Activated naive CD4-positive, alpha-beta T cell (primary cell): ENCODE measurements at places on chromosomes 2 and 18.
A peak's percentile ranks its signal among the peaks of the same experiment; 100 is the strongest.

GRCh38 chr2:15730545-15731212, 139.0 kb downstream of the DDX1 start:
- no peak for DNase-seq

DNA sequence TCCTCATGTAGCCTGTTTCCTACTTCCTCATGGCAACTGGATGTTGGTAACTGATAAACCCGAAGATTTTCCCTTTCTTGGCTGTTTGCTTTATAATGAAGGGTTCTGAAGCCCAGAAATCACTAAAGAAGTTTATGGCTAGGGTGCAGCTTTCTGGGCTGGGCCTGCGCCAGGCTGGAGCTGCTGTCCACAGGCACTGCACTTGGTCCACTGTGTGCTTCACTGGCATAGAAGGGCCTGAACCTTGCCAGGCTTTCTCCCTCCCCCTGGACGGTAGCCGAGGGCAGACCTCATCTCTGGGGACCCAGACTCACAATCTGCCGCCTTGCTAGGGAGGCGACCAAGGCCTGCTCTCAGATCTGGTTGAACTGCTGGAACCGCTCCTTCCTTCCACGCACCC, 133.3 kb upstream of the SPRED2 start:
- DNase-seq = no peak

GRCh38 chr18:55228707-55229106, 269.4 kb upstream of the CCDC68 start:
- no peak for DNase-seq

DNA sequence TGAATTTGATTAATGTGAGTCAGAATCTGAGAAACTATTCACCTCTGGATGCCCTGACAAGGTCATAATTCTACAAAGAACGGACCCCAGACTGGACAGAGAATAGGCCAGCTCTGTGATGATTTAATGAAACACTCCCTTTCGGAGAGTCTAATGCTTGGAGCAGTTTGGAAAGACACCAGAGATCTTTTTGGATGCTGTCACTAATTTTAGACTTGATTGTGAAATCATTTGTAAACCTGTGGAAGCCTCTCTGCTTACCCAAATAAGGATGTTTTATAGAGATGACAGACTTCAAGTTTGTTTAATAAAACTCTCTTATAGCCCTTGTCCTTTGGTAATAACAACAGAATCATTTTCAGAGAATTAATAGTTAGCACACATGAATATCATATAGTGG, 83.5 kb downstream of the MYL12B start:
- no peak for DNase-seq

- DNase-seq = no peak
These were observed 2.7 kb downstream of the COLEC11 start for GRCh38 chr2:3597567-3597966.

DNA sequence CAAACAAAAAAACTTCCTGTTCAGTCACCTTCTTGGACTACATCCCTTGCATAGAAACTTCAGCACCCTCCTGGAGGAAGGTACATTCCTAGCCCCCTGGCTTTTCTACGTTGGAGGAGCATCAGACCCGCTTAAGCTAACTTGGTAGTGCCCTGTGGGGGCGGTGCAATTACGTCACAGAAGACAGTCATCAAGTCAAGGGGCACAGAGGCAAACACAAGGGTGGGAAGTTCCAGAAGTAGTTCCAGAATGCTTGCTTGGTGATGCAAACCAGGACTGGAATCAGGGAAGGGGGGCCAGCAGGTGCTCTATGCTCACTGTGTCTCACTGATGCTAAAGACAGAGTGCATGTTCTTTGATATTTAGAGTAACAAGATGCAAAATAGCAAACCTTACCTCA, 15.2 kb upstream of the AGFG1 start:
- no peak for DNase-seq

DNA sequence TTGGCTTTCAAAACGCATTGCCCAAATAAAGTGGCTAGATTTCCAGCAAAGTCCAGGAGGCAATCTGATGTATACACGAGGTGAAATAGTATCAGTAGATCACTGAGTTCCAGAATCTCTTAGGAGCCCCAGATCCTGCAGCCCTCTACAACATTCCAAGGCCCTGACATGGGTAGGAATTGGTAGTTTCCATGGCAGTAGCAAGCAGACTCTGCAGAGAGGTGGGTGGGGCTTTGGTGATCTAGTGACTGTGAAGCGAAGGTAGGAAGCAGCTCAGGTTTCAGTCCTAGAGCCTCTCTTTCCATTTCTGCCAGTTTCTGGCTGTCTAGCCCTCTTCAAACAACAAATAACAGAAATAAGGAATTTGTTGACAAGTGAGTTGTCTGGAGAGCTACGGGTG, 13.8 kb upstream of the SGPP2 start:
- DNase-seq = no peak

DNA sequence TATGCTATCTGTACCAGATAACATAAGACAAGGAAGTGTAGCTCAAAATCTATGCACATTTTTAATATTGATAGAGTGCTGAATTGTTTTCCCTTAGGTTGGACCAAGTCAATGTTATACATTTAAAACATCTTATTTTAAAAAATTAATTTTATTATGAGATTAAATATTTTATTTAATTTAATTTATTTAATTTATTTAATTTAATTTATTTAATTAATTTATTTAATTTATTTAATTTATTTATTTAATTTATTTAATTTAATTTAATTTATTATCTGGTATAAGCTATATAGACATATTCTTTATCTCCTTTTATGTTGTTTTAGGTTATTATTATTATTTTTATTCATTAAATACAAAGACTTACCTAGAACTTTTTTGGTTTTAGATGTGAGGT, 551.7 kb upstream of the LRRTM1 start:
- DNase-seq = no peak

DNA sequence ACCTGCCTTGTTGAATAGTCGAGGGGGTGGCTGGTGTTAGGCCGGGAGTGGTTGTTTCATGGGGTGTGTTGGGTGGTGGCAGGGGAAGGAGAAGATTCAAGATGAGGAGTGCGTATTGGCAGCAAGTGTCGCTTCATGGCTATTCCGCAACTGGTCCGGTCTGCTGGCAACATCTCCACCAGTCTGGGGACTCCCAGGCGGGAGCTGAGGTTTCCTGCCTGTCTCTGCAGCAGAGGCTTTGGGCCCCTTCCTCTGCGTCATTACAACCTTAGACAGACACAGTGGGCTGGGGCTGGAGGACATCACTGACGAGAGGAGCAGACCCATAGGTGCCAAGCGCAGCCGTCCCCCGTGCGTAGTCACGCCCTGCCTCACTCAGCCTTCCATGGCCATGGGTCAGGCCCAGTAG, 64.0 kb upstream of the MCFD2 start:
- peak; percentile 16 for DNase-seq

DNA sequence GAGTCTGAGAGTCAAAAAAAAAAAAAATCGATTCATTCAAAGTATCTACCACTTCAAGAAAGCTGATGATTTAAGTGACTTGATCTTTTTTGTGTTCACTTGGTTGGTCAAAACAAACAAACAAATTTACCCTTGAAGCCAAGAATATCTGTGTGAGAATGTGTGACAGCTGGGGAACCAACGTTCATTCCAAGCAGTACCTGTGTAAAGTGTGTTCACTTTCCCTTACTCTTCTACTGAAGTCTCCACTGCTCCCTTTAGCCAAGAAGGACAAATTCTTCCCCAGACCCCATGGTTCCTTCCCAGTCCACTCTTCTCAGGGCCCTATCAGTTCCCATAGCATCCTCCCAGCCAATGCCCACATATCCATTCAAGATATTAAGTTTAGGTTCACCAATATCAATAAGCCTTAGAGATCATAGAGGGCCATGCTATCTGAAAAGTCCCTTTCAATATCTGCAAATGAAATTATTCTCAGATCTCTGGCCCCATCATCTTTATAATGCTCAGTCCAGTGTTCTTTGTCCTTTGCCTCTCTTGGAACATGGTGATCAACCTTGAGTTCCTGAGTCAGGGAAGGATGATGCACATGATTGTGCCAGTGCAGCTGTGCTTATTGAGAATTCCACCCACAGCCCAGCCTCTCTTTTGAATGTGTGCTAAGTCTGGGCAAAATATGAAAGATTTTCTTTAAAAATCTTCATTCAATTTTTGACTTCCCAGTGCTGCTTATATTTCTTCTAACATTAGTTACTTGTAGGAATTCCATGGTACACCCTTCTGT, 82.8 kb upstream of the DTNA start:
- DNase-seq = no peak

DNA sequence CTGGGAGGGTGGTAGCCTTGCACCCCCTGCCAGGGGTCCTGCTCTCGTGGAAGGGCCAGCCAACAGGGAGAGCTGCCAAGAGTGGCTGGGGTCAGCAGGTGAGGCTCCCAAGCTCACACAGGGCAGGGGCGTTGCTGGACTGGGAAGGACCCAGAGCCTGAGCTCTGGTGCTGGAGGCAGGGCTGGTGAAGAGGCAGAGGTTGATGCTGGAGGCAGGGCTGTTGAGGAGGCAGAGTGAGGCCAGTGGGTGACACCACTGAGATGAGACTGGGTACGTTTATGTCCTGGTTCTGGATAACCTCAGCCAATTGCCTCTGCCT, 7.0 kb downstream of the ADRA2B start:
- no peak for DNase-seq

DNA sequence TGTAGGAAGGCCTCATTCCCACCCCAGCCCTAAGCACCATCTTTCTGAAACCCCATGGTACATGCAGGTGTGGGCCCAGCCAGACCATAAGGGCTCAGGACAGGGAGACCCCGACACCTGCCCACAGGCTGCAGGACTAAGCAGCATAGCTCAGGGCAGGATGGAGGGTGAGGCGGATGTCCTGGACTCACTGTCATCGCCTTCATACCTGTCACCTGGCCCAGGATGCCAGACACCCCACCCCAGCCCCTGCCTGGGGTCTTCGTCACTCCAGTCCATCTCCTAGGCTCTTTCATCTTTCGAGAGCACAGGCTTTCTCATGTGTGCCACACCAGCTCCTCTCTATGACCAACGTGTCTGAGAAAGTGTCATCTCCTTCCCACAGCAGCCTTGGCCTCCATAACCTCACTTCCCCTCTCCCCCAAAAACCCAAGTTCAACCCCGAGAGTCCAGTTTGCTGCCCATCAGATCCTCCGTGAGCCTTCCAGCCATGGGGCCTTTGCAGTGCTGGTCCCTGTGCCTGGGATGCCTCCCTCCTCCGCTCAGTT, 71.5 kb downstream of the EMX1 start:
- DNase-seq = no peak

- no peak for DNase-seq
These were observed 29.2 kb downstream of the SPATS2L start for GRCh38 chr2:200335657-200336056.

GRCh38 chr2:207503234-207503633, 26.5 kb upstream of the CREB1 start:
- no peak for DNase-seq

GRCh38 chr2:145203891-145204290, 684.0 kb upstream of the ZEB2 start:
- no peak for DNase-seq

DNA sequence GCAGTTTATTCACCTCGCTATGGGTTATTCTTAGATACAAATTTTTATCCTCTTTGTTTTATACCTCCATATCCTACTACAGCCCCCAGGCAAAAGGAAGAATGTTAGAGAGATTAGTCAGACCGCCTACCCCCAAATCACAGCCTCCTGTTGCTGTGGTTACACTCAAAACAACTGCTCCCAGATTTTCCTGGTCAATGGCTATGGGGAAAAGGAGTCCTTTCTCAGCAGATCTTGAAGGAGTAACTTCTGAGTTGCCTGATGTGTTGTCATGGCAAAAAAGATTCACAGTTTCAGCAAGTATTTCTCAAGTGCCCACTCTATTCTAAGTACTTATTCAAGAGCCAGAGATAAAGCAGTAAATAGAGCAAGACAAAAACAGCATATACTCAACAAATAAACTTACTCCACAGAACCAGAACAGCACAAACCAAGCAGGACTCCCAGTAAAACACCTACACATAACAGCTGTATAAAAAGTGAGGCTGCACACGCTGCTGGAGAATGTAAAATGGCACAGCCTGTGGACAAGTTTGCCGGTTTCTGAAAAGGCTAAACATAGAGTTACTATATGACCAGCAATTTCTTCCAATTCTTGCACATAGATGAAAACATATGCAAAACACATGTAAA, 104.8 kb downstream of the NOL10 start:
- DNase-seq = no peak

- DNase-seq = no peak
These were observed 170.0 kb downstream of the ZNF521 start for GRCh38 chr18:25181993-25182392.

DNA sequence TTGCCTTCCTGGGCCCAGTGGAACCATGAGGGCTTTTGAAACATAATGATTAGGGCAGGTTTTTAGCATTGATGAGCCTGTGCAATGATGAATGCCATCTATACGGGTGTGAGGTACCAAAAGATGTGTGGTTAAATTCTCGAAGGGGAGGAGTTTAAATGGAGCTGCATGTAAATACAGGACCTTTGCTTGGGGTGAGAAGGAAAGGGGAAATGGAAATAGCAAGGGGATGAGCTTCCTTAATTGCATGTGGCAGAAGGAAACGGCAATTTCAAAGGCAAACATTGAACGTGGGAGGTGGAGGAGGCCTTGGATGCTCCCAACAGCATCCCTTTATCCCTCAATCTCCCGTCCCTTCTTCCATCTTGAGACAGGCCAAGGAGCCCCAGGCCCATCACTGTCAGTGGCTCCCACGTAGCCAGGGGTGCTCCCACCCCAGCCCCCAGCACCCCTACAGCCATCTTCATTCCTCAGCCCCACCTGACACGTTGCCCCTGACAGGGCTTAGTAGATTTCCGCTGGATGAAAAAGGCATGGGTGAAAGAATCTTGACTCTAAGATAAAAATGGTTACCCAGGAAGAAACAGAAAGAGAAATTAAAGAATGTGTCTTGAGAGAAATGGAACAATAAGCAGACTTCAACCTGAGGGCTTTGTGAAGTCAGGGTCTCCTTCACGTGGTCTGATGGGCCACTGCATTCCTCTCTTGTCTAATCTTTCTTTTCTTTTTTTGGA, 32.5 kb downstream of the INPP5D start:
- no peak for DNase-seq

- DNase-seq = no peak
These were observed 3.3 kb downstream of the KLHL30 start for GRCh38 chr2:238141541-238142318.
